Activated T-helper 1 cell treated with anti-CD3 and anti-CD28 coated beads, Interleukin-12 subunit alpha, Interleukin-12 subunit beta, Interleukin-2, Interleukin-4 antibody, amounts not matched to agents 30 ng/mL and 10 ng/mL and 1 ng/mL, durations not matched to agents 14 hours and 24 hours and 36 hours (primary cell): ENCODE measurements at places on chromosomes 11 and 22.

GRCh38 chr11:71558996-71559395 lies 6.4 kb upstream of the KRTAP5-10 start:
- DNase-seq, result no peak
- H3K27me3 ChIP-seq, result peaks cover 15% of the 10 kb centered on the region
- no peak overlapping the region for H3K4me3 ChIP-seq
- no peaks in the 10 kb centered on the region for H3K36me3 ChIP-seq
- H3K27ac ChIP-seq, result no peak overlapping the region

DNA sequence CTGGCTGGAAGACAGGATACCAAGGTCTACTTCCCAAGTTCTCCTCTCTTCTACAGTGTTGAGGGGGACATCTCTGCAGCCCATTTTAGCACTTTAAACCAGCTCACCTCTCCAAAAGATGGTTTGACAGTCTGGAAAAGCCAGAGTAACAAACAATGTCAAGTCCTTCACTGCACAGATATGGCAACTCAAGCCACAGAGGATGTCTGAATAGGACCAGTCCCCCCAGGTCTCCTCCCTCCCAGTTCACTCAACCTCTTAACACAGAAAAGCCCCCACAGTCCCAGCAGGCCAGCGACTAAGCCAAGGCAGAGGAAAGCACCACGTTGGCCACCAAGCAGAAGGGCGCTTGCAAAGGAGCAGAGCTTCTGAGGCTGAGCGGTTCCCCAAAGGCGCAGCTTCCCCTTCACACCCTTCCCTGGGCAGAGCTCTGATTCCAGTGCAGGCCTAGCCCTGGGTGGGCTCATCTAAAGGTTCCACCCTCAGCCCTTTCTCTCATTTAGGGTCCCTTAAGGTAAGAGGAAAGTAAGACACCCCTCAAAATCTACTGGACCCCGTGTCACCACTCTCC lies 62.7 kb downstream of the PAK1 start:
- peak; percentile 11 for DNase-seq
- peaks cover 46% of the 10 kb centered on the region for H3K4me1 ChIP-seq
- H3K27ac ChIP-seq, result peak overlapping the region; percentile 77
- H3K36me3 ChIP-seq, result no peaks in the 10 kb centered on the region

DNA sequence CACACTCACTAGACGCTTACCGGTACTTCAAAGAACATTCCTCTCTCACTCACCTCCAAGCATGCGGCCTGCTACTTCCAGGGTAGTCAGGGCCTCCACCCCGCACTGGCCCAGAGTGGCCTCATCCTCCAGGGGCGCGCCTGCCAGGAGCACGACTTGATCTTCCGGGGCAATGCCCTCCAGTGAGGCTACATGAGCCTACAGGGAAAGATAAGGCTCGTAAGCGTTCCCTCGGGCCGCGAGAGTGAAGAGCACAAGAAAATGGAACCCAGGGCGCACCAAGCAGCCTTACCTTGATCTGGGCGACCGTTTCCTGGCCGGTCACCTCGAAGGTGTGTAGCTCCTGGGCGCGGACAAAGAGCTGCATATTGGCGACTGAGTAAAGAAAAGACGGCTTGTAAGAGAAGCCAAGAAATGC lies 478 bp downstream of the FAU start:
- no peak for DNase-seq
- H3K4me1 ChIP-seq, result peaks cover 44% of the 10 kb centered on the region
- H3K4me3 ChIP-seq, result peak overlapping the region; percentile 99
- H3K27ac ChIP-seq, result peak overlapping the region; percentile 99
- no peaks in the 10 kb centered on the region for H3K27me3 ChIP-seq

- no peak for DNase-seq
- H3K36me3 ChIP-seq, result peaks cover 1% of the 10 kb centered on the region
- no peaks in the 10 kb centered on the region for H3K4me1 ChIP-seq
- H3K27me3 ChIP-seq, result no peaks in the 10 kb centered on the region
These were observed 55.4 kb upstream of the B3GNT6 start for GRCh38 chr11:76978818-76979217.

DNA sequence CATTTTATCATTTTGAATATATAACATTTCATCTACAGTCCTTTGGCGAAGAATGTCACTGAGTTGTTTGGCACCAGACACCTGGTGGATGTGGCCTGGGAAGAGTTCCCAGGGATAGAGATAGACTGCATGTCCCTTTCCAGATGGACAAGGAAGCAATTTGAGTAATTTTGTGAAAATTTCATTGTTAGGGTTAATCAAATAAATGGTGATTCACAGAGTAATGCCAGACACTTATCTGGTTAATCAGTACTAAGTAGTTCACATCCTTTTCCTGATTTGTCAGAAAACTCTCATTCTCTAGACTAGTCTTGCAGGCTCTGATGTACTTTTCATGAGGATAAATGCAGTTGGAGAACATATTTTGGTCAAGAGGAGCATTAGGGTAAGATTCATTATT lies 41.6 kb downstream of the NAALAD2 start:
- no peak overlapping the region for H3K27ac ChIP-seq
- no peak overlapping the region for H3K4me3 ChIP-seq
- DNase-seq, result no peak
- H3K36me3 ChIP-seq, result no peaks in the 10 kb centered on the region
- peaks cover 8% of the 10 kb centered on the region for H3K27me3 ChIP-seq

- no peak overlapping the region for H3K27ac ChIP-seq
- no peaks in the 10 kb centered on the region for H3K36me3 ChIP-seq
- no peak for DNase-seq
These were observed 236.3 kb downstream of the SOX6 start for GRCh38 chr11:16120008-16120407.

DNA sequence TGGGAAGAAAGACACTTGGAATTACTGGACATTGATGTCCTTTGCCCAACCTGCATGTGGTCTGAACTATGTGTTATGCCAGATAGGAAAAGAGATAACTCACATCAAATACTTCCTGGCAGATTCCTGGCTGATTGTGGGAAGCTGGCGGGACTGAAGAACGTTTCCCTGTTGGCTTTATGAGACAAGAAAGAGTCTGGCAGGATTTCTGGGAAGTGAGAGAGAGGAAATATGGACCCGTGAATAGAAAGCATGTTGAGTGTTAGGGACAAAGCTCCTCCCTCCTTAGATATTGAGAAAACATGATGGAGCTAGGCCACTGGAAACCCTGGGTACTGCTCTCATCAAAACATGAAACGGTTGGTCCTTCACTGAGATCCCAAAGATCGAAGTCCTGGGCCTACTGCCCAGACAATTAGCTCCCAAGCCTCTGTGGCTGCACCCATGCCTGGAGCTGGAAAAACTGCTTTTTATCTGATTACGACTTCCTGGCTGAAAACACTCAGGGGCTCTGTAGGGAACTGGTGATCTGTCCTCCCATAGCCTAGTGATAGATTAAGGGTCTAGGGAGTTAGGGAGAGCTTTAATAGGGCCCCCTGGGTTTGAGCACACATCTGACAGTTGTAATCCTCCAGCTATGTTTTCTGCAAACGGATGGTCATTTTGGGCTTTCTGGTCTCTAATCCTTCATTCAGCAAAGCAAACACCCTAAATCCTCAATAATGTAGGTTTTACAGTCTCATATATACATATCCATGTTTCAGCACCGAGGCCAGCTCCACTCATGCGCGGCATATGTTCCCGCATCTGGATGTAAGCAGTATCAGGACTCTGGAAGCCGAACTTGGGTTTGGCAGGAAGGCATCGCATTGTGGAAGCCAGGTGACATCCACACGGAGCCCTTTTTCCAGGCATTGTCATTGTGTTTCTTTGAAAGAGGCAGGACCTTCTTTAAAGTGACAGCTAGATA lies 6.1 kb upstream of the B3GAT1 start:
- H3K4me3 ChIP-seq, result no peak overlapping the region
- no peak for DNase-seq
- peaks cover 6% of the 10 kb centered on the region for H3K4me1 ChIP-seq
- H3K27me3 ChIP-seq, result peaks cover 43% of the 10 kb centered on the region
- no peaks in the 10 kb centered on the region for H3K36me3 ChIP-seq
- no peak overlapping the region for H3K27ac ChIP-seq

- peaks cover 8% of the 10 kb centered on the region for H3K27me3 ChIP-seq
- peak overlapping the region; percentile 78 for H3K27ac ChIP-seq
- H3K4me3 ChIP-seq, result peak overlapping the region; percentile 55
- H3K36me3 ChIP-seq, result peaks cover 5% of the 10 kb centered on the region
- H3K4me1 ChIP-seq, result peaks cover 51% of the 10 kb centered on the region
- peak; percentile 56 for DNase-seq
These were observed 41.1 kb downstream of the UBASH3B start for GRCh38 chr11:122696662-122697061.

DNA sequence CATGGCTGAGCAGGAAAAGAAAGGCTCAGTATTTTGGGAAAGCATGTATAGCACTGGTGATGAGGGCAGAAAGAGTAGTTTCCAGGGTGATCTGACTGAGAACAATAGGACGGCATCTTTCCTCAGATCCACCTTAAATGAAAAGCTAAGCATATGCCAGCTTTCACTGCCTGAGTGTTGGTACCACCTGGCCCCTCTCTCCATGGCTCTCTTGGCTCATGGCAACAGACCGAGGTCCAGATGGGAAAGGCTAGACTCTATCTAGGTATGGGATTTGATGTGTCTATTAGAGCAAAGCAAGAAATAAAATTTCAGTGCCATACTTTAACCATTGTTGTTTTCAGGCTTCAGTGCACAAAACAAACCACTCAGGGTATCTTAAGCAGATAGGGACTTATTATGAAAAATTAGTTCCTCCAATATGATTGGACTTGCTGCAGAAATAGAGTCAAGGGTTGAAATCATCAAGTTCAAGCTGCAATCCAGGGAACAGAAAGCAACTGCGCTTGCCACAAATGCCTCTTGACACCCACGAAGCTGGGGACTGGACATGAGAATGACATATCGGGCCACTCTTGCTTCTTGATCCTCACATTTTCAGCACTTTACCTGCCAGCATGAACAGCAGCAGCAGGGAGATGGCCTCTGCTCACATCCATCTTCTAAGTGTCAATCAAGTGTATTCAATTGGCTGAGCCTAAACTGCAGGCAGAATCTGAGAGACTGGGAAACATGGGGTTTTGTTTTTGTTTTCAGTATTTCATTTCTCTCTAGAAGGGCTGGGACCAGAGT lies 64.0 kb upstream of the SNX19 start:
- no peaks in the 10 kb centered on the region for H3K36me3 ChIP-seq
- no peak for DNase-seq
- no peaks in the 10 kb centered on the region for H3K4me1 ChIP-seq
- H3K4me3 ChIP-seq, result no peak overlapping the region
- H3K27ac ChIP-seq, result no peak overlapping the region
- H3K27me3 ChIP-seq, result no peaks in the 10 kb centered on the region

DNA sequence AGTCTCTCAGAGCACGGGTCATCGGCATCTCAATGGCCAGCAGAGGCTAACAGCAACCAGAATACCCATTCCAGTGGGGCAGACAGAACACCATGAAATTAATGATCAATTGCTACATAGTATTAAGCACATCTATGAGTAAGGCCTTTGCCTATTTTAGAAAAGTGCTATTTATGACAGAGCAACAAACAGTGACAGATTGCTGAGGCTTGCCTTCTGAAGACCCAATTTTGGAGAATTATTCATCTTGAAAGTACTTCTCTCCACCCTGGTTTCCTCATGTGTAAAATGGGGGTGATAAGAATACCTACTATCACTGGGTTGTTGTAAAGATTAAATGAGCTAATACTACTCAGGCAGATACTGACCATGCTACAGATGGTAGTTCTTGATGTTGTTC lies 232.7 kb downstream of the TENM4 start:
- no peaks in the 10 kb centered on the region for H3K4me1 ChIP-seq
- no peak overlapping the region for H3K27ac ChIP-seq
- no peak for DNase-seq
- H3K27me3 ChIP-seq, result no peaks in the 10 kb centered on the region
- no peaks in the 10 kb centered on the region for H3K36me3 ChIP-seq

DNA sequence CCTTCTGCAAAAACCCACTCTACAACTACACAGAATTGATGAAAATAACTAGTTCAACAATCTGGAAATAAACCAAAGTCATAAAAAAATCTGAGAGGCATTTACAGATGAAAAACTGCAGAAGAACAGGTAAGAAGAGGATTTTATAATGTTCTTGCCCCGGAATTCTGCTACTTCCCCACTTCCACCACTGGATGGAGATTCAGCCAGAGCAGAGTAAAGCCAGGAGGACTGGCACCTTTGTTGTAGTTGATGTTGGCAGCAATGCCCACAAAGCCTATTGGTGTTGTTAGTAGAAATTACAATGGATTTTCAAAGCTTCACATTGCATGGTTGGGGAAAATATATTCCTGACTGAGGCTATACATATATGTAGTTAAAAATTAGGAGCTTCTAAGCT lies 640.2 kb downstream of the LRRC4C start:
- no peak overlapping the region for H3K27ac ChIP-seq
- no peaks in the 10 kb centered on the region for H3K4me1 ChIP-seq
- no peaks in the 10 kb centered on the region for H3K36me3 ChIP-seq
- H3K4me3 ChIP-seq, result no peak overlapping the region
- H3K27me3 ChIP-seq, result no peaks in the 10 kb centered on the region

GRCh38 chr22:36860821-36861659 lies at the start of gene NCF4:
Gene NCF4, plus strand, starts transcription at chr22:36861006. Its CDS starts 166 bp downstream, at chr22:36861172.
- peaks cover 86% of the 10 kb centered on the region for H3K4me1 ChIP-seq
- peaks cover 13% of the 10 kb centered on the region for H3K36me3 ChIP-seq
- peak; percentile 59 for DNase-seq
- H3K27me3 ChIP-seq, result no peaks in the 10 kb centered on the region

GRCh38 chr11:94469416-94469815 lies 24.2 kb downstream of the MRE11 start:
- H3K27ac ChIP-seq, result no peak overlapping the region
- DNase-seq, result no peak
- H3K4me1 ChIP-seq, result peaks cover 27% of the 10 kb centered on the region
- peaks cover 29% of the 10 kb centered on the region for H3K36me3 ChIP-seq

DNA sequence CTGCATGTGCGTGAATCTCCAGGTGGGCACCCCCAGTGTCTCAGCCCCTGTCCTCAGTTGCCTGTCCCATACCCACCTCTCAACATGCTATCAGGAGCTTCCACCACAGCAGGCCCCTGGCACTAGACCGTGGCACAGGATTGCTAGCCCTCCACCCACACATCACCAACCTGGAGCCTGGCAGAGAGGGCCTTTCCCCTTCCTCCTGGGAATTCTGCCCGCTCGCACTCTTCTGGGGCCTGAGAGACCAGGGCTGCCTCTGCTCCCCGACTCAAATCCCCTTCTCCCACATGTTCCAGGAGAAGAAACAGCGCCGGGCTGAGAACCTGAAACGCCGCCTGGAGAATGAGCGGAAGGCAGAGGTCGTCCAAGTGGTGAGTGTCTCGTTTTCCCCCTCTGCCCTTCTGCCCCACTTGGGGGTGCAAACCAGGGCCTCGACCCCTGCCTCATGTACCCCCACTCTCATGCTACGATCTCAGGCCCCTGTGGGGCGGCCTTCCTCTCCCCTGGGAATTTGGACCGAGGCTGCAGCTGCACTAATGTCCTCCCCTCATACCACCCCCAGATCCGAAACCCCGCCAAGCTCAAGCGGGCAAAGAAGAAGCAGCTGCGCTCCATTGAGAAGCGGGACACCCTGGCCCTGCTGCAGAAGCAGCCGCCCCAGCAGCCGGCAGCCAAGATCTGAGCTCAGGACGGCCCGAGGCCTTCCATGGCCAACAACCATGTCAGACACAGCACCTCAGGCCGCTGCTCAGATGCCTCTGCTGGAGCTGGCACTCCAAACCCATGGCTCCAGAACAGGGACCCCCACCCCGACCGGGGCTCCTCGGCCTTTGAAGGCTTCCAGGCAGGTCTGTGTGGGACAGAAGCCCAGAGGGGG lies 5.9 kb downstream of the PTGDR2 start:
- H3K27ac ChIP-seq, result no peak overlapping the region
- H3K4me1 ChIP-seq, result peaks cover 7% of the 10 kb centered on the region
- peaks cover 24% of the 10 kb centered on the region for H3K36me3 ChIP-seq
- no peaks in the 10 kb centered on the region for H3K27me3 ChIP-seq
- no peak overlapping the region for H3K4me3 ChIP-seq
- DNase-seq, result no peak
